ENCODE measurements at places on chromosomes 5 and 9. TPM values are rescaled to one million over a fixed set of nuclear protein-coding genes. Genes with fewer than 3 reads are reported as not detected.

GRCh38 chr9:120697448-120697847 is 16.8 kb downstream of the MEGF9 start:
- DNase-seq = no peak
- H3K27me3 ChIP-seq = no peaks in the 10 kb centered on the region
- H3K27ac ChIP-seq = no peak overlapping the region
- H3K36me3 ChIP-seq = no peaks in the 10 kb centered on the region
- H3K4me3 ChIP-seq = no peak overlapping the region
- H3K4me1 ChIP-seq = peaks cover 16% of the 10 kb centered on the region

GRCh38 chr9:29290516-29290915 is 1717.2 kb upstream of the C9orf72 start:
- H3K4me1 ChIP-seq = no peaks in the 10 kb centered on the region
- no peak overlapping the region for H3K4me3 ChIP-seq
- no peak for DNase-seq

- no peaks in the 10 kb centered on the region for H3K27me3 ChIP-seq
- H3K4me1 ChIP-seq = peaks cover 9% of the 10 kb centered on the region
- H3K27ac ChIP-seq = no peak overlapping the region
- no peaks in the 10 kb centered on the region for H3K36me3 ChIP-seq
- DNase-seq = no peak
These were observed 64.7 kb downstream of the FGF1 start for GRCh38 chr5:142621227-142621626.

- no peaks in the 10 kb centered on the region for H3K27me3 ChIP-seq
- H3K27ac ChIP-seq = peak overlapping the region; percentile 27
- no peaks in the 10 kb centered on the region for H3K36me3 ChIP-seq
- no peak for DNase-seq
- peaks cover 21% of the 10 kb centered on the region for H3K4me1 ChIP-seq
- H3K4me3 ChIP-seq = no peak overlapping the region
These were observed 2.0 kb upstream of the HAUS6 start for GRCh38 chr9:19104515-19105282.

- DNase-seq = no peak
- no peaks in the 10 kb centered on the region for H3K4me1 ChIP-seq
- no peaks in the 10 kb centered on the region for H3K36me3 ChIP-seq
- no peak overlapping the region for H3K4me3 ChIP-seq
These were observed 61.1 kb downstream of the EGFLAM start for GRCh38 chr5:38319491-38319890.

TMC1 gene
- 1.2 TPM for total RNA-seq
